Activated CD8-positive, alpha-beta memory T cell treated with anti-CD3 and anti-CD28 coated beads for 1 hour (primary cell): ENCODE measurements at places on chromosomes 13 and 19.

- no peak for DNase-seq
Observed at GRCh38 chr19:45249261-45250033, 1.6 kb upstream of the MARK4 start.

DNA sequence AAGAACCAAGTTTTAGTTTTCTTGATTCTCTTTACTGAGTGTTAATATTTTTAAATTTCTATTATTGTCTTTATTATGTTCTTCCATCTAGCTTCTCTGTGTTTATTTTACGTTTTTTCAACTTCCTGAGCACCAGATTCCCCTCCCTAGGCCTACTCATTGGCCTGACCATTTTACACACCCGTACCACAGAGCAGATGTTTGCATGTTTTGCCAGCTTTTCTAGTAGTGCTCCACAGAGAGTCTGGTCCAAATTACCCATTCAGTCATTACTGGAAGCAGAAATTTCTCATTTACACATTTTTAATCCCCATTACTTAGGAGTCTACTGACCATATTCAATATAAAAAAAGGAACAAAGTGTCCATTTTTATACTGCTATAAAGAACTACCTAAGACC lies 66.9 kb downstream of the ING1 start:
- no peak for DNase-seq

GRCh38 chr13:107185889-107186288 lies 618.0 kb upstream of the ARGLU1 start:
- DNase-seq, result no peak

GRCh38 chr13:110131424-110131823 lies 175.5 kb downstream of the COL4A1 start:
- no peak for DNase-seq

- DNase-seq, result no peak
Observed at GRCh38 chr13:96082640-96083039, 7.3 kb upstream of the HS6ST3 start.

DNA sequence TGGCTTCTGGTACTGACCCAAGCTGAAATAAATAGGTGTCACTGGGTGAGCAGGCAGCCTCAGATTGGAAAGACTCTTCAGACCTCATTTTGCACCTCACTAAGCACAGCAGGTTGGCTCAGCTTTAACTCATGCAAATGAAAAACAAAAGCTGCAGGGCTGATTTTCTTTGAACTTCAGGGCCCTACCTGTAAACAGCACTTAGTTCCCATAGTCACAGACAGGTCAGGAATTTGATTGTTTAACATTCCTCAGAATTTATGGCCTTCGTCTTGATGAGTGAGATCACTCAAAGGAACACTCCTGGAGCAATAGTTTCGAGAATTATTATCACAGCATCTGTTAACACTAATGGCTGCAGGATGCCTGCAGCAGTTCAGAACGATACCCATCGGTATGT lies 718.5 kb downstream of the EFNB2 start:
- DNase-seq, result no peak
